GM12878 (cell line): ENCODE measurements at places on chromosomes 12 and 14. TPM values are rescaled to one million over a fixed set of nuclear protein-coding genes. Genes with fewer than 3 reads are reported as not detected.
A peak's percentile ranks its signal among the peaks of the same experiment; 100 is the strongest.

DNA sequence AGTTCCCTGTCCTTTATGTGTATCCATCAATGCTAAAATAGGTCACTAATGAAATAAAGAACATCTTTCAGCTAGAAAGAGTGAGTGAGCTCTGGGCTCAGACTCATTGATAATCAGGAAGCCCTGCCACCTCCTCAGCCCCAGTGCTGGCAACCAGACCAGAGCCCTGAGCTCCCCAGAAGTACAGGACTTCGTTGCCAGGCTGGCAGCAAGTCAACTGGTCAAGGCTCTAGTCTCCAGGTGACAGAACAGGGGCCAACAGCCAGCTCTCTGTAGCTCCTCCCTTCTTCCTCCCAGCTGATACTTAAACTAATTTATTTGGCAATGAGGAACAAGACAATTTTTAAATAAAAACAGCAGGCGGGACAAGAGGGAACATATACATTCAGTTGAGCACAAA lies 145.3 kb downstream of the EGLN3 start:
- DNase-seq: no peak

DNA sequence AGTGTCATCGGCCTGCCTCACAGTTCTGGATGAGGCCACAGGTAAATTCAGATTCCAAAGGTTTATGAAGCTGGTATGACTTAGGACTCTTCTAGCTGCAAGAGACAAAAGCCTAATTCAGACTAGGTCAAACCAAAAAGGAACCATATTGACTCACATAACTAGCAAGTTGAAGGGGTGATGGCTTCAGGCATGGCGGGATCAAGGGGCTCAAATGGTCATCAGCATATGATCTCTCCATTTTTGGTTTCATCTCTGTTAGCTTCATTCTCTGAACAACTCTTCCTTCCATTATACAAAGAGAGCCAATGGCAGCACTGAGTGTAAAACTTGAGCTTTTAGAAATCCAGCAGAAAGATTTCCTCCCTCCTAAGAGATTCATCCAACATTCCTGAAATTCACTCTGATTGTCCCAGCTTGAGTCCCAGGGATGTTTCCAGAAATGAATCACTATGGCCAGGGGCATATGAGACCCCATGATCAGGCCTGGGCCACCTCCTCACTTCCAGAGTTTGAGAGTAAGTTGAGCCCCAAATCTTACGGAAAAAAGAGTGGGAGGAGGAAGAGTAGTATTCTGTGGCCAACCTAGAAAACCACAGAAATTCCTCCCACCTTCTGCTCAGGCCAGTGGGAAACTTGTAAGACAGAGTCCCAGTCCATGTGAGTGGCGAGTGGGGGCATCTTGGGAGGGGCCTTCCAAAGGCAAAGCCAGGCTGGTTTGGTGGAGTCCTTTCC lies 2.0 kb upstream of the MAP1LC3B2 start:
- DNase-seq: no peak

GRCh38 chr12:104591257-104591885 lies 134.6 kb downstream of the CHST11 start:
- DNase-seq: no peak

TAS2R9 gene
- 0.19 TPM in 1 of 2 replicates, not detected in the other for total RNA-seq

GRCh38 chr14:53714495-53715192 lies 242.0 kb downstream of the BMP4 start:
- DNase-seq: no peak

GRCh38 chr14:93734086-93734822 lies 54.0 kb downstream of the PRIMA1 start:
- DNase-seq: no peak

- DNase-seq: no peak
Observed at GRCh38 chr14:104932676-104933631, 8.3 kb downstream of the PLD4 start.

DNA sequence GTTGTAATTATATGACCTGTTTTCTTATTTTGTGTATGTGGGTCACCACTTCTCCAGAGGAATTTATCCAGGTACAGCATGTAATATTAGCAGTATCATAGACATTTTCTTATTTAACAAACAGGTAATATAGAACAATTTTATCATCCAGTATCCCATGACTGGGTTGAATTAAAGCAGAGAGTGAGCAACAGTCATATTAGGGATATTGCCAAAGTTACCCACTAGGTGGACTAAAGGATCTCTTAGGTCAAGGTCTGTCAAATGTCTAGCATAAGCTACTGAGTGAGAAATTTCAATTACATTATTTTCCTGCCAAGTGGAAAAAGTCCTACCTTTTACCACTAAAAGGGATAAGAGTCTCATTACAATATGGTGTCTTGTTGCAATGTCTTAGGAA lies 62.1 kb upstream of the TRIM9 start:
- no peak for DNase-seq

BICDL1 gene
- 8.8 and 10.0 TPM in 2 replicates for total RNA-seq

CCDC177 gene
- not detected in 2 replicates for total RNA-seq

CELA1 gene
- not detected in 2 replicates for total RNA-seq

GRCh38 chr12:67645126-67645525 lies 3.4 kb upstream of the DYRK2 start:
- DNase-seq: no peak

ANKS1B gene
- not detected in 2 replicates for total RNA-seq

SLC2A14 gene
- total RNA-seq: 0.21 and 0.69 TPM in 2 replicates

- no peak for DNase-seq
Observed at GRCh38 chr12:127149226-127149964, 1117.6 kb upstream of the TMEM132C start.

DNA sequence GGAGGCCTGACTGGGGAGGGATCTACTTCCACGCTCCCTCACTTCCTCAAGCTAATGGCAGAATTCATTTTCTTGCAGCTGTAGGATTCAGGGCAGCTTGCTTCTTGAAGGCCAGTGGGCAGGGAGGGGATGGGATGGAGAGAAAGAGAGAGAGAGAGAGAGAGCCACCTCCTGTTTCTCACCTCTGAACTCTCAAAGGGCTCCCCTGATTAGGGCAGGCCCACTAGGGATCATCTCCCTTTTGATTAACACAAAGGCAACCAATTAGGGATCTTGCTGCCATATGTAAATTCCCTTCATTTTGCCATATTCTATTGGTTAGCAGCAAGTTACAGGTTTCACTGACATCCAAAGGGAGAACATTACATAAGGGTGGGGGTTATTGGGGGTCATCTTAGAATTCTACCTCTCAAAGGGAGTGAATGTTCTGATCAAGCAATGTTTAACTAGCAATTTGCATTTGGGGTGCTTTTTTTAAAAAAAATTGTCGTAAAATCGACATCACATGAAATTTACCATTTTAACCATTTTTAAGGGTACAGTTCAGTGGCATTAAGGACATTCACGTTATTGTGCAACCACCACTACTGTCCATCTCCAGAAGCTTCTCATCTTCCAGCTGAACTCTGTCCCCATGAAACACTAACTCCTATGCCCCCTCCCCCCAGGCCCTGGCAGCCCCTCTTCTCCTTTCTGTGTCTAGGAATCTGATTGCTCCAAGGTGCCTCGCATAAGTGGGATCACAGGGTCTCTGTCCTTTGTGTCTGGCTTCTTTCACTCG lies 47.3 kb upstream of the NCOR2 start:
- DNase-seq: no peak

DNA sequence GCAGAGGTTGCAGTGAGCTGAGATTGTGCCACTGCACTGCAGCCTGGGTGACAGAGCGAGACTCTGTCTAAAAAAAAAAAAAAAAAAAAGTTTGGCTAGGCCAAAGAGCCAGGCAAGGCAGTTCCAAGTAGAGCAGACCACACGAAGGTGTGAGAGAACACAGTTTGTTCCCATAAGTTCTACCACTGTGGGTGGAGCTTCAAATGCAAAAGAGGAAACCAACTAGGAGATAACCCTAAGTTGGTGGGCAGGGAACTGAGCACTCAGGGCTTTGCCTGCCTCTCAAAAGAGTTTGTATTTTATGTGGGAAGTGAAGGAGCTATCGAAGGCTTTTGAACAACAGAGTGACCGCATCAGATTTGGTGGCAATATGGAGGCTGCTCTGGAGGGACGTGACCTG lies 15.1 kb downstream of the SOCS2 start:
- no peak for DNase-seq

USP5 gene
- total RNA-seq: 124 and 135 TPM in 2 replicates

KRT1 gene
- total RNA-seq: not detected in 2 replicates

ACSM4 gene
- not detected in 2 replicates for total RNA-seq

IFNG-AS1 gene
- 1.1 and 1.3 TPM in 2 replicates for total RNA-seq

DNA sequence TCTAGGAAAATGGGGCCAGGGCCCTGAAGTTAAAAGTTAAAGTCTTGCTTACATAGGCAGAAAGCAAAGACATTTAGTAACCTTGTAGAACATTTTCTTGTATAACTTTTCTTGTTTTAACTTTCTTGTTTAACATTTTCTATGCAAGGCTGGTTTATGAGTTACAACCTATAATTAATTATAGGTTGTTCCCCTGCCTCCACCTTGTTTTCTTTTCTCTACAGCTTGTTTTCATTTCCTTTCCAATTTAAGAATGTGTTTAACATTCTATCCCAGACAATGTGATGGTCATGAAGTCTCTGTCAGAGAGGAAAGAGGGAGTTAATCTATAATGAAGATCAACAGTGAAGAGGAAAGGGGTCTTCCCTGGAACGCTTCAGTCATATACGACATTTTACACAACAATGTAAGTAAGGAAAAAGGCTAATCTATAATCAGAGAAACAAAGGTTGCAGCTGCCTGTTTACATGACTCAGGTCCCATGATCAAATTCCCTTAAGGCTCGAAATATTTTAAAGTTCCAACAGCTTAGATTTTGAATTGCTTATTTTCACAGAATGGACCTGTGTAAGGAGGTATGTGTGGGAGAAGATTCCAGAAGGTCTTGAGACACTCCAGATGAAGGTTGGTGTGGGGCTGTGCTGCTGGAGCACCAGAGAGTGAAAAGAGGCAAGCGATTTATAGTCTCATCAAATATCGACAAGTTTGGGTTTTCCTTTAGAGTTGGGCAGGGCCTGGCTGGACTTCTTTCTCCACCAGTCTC lies 34.2 kb upstream of the TCL1B start:
- no peak for DNase-seq

DNA sequence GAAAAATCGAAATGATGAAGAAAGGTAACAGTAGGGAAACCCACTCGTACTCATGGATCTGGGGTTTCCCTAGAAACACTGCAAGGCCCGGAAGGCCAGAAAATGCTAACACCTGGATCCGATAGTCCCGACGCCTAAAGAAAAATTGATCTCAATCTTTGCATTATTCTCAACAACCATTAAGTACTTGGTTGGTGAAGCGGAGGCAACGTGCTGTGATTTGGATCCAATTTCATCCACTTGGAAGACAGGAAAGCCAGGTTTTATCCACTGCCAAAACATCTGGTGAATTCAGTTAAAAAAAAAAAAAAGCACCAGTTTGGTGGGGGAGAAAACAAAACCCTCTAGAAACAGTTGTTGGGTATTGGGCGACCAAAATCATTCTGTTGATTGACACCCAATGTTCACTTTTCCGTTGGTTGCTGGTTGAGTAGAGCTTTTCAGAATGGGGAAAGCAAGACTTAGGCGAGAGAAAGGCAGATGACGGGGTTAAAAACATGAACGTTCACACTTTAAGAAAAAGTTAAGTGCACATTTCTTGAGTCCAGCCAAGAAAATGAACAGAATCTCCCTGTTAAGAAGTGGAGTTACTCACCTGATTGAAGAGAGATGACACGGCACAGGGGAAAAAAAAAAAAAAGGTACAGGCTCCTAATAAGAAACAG lies 41.9 kb upstream of the MED13L start:
- DNase-seq: no peak

RNF31 gene
- 87.0 and 92.7 TPM in 2 replicates for total RNA-seq

DNA sequence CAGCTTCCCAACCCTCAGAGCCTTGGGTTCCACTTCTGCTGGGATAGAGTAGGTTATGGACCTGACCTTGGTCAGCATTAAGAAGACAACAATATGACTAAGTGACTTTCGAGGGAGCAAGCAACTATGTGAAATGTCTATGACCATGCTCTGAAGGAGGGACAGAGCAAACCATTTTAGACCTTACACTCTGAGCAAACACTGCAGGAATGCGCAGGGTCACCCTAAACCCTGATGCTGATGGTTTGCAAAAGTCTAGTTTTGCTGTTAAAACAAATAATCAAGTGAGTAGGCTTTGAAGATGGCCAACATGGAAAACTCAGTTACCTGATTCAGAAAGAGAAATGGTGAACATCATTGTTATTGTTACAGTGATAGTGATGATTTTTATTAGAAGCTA lies 8.7 kb downstream of the ZCCHC8 start:
- no peak for DNase-seq

- no peak for DNase-seq
Observed at GRCh38 chr12:34401659-34402227, 379.4 kb downstream of the ALG10 start.

DNA sequence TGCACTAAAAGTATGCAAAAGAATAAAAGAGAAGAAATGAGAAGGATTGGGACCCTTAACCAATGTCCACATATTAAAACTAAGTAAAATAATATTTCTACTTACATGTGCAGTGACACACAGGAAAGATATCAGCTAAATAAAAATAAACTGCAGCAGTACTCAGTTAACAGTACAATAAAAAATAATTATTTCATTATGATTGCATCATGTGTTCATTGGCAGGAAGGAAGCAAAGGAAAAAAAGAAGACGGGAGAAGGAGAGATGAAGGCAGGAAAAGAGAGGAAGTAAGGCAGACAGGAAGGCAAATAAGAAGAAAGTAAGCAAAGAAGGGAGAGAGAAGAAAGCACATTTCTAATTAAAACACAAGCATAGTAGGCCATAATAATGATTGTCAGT lies 33.0 kb downstream of the RASSF9 start:
- no peak for DNase-seq

DNA sequence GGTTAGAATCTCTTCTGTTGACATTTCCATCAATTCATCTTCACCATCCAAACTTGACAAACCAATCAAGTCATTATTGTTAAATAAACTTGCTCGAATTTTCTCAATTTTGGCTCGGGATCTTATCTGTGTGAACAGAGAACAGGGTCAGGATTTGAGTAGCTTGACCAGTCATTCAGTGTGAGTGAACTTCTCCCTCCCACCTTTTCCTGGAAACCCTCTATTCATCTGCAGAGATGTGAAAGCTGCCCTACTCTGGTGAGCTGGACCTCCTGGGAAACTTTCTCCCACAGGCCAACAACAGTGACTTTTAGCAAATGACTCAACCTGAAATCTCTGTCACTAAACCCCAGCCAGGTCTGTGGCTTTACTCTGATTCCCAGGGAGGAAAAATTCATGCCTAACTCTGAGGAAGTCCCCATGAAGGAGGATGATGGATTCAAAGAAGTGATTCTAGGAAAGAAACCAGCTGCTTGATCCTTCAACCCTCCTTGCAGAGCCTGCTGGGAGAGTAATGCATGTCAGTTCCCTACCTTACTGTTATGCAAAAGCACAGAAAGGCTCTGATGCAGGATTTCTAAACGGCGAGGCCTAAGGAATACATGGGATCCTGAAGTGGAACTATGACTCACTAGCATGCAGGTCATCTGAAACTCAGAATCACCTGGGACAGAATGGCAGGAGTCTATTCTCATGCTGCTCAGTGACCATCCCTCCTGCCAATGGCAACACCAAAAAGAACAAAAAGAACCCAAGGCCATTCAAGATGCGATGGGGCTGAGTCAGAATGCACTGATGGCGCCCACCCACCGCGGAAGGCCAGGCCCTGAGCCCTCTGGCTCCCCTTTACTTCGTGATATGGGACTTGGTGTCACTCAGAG lies 58.0 kb downstream of the TRAFD1 start:
- peak; percentile 68 for DNase-seq

PIK3C2G gene
- total RNA-seq: not detected in 2 replicates

GRCh38 chr12:18690653-18691052 lies 47.2 kb downstream of the PLCZ1 start:
- DNase-seq: no peak

CARMIL3 gene
- total RNA-seq: 0.26 and 0.72 TPM in 2 replicates
